ENCODE measurements at places on chromosomes 6 and 20.
A peak's percentile ranks its signal among the peaks of the same experiment; 100 is the strongest.

DNA sequence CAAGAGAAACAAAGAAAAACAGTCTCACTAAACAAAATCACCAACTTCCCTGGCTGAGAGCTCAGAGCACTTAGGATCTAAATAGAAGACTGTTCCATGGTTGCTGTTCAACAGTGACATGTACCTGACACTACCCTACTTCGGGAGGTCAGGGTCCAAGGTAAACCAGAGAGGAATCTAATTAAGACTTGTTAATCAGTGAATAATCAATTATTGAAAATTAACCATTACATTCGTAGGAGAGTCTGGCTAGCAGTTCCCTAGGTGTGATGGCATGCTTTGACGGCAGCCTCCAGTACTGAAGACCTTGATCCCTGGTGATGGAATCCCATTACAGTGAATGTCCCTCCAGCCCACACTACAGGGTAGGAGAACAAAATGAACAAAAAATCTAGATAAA lies 154.0 kb upstream of the AFDN start:
- DNase-seq = no peak

- no peak for DNase-seq
Observed at GRCh38 chr20:51426718-51427650, 115.5 kb downstream of the NFATC2 start.

DNA sequence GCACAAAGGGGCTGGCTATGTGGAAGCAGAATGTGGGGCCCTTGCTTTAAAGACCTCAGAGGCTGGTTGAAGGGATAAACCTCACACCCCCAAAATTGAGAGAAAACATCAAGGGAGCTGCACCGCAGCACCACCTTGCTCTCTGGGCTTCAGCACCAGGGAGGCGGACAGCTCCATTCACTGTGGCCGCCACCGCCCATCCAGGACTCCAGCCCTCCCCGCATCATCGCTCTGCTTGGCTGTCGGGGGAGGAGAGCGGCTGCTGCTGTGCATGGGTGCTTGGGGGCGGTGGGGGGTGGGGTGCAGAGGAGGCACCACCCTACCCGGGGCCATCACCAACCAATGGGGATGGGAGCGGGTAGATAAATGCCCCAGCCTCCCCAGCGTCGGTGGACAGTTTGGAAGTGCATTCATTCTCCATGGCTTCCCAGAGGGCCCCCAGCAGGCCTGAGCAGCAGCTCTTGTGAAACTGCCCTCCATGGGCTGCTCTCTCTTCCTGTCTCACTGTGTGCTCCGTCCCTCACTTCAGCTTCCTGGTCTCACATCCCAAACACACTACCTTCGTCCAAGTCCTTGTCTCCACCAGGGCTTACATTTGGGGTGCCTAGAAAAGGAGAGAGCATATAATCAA lies 75.7 kb upstream of the BHLHE23 start:
- DNase-seq = no peak

GRCh38 chr6:142294679-142295078 lies 7.1 kb upstream of the ADGRG6 start:
- DNase-seq = no peak

DNA sequence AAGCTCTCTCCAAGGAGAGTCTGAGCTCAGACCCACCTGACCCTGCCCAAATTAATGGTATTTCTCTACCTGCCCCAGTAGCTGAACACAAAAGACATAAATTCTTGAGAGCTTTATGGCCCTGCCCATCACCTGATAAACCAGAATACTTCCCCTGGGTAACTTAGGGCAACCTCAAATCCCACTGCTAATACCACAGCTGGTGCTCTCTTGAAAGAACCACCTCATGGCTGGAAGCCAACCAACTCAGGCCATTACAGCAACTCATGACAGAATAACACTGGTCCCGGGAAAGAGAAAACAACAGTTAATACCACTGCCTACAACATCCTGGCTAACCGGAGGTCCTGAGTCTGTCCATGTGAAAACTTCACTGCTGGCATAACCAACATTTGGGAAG lies 328.6 kb downstream of the NKAIN2 start:
- DNase-seq = no peak

DNA sequence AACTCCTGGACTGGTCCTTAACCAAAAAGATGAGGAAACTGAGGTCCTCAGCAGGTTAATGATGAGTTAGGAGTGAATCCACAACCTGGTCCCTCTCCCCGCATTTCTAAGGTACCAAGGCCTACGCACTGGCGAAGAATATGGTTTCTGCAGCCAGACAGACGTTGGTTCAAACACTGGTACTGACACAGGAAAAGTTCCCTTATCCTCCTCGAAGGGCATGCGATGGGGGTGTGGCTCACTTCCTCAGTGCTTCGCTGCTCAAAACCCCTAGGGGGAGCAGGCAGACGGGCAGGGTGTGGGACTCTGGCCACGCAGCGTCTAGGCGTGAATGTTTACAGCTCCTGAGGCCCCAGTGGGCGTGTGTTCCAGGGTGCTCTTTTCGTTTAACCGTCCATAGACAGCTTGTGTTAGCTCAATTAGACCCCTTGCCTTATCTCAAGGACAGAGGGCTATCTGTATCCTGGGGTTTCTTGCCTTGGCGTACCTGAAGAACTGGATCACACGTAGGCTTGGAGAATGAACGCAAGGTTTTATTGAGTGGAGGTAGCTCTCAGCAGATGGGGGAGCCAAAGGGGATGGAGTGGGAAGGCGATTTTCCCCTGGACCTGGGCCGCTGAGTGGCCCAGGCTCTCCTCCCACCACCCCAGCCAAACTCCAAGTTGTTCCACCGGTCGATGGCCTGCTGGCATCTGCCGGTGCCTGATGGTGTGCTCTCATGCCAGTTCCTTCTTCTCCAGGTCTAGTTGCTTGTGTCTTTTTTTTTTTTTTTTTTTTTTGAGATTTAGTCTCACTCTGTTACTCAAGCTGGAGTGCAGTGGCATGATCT lies 31.8 kb upstream of the PTPN1 start:
- DNase-seq = peak; percentile 55

DNA sequence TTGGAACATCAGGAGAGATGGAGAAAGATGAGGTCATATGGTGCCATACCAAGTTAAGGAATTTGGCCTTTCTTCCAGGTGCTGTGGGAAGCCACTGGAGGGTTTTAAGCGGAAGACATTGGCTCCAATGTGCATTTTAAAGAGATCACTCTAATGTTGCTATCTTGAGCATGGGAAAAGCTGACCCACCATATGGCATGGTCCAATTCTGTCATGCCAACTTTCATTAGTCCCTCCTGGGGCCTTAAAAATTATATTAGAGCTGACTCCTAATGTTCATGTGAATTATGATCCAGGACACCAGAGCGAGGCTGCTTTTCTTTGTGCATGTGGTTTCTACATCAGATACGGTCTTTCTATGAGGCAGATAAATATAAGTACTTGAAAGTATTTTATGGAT lies 335.0 kb upstream of the TSHZ2 start:
- DNase-seq = no peak

DNA sequence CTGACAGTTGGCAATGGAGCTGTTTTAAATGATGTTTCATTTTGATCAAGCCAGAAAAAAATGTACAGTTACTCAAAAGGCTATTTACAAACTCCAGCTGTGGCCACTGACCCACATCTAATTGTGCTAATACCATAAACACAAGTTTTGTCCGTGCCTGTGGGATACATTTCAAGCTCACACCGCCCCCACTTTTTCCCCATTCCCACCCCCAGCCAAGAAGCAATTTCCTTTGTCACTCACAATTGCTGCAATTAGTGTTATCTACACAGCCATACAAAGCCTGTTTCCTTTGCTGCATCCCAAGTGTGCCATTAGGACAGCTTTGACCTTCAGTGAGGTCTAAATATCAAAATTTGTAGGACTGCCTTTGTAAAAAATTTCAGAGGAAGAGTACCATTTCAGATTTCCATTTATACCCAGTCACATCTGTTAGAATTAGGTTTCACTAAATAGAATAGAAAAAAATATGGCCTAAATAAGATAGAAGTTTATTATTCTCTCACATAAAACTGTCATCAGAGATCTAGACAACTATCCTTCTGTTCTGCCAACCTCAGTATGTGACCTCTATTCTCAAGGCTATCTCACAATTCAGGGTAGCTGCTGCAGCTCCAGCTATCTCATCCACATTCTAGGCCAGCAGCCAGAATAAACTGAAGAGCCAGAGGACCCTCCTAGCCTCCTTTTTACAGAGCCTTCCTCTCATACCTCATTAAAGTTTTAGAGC lies 202.6 kb downstream of the NFATC2 start:
- no peak for DNase-seq

- DNase-seq = no peak
Observed at GRCh38 chr6:152566103-152566875, 70.9 kb downstream of the SYNE1 start.

DNA sequence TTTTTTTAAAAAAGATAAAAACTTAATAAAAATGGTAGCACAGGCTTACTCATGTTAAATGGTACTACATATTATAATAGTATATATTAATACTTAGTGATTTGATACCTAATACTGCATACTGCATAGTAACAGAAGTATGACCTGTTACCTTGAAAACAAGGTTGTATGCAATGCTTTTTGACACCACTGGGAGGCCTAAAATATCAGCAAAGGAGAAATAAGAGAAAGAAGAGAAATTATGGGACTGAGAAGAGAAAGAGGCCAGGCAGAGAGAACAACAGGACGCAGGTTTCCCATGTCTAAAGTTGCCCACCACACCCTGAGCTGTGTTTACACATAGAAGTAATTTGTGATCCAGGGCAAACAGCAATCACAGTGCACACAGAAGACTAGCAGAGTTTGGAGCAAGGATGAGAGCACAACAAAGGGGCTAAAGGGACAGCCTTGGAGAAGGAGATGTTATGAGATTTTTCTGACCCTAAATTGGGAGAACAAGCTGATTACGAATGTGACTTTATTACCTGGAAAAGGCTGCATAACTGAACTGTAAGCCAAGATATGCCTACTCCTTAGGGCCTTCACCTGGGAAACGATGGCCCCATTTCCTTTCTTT lies 73.2 kb downstream of the ROS1 start:
- no peak for DNase-seq

GRCh38 chr6:170049641-170050561 lies 241.0 kb downstream of the DLL1 start:
- DNase-seq = no peak

- no peak for DNase-seq
Observed at GRCh38 chr6:25934735-25935313, 4.3 kb upstream of the SLC17A2 start.

GRCh38 chr20:21323640-21324039 lies 20.5 kb downstream of the XRN2 start:
- DNase-seq = no peak

- no peak for DNase-seq
Observed at GRCh38 chr6:63492476-63492875, 79.8 kb upstream of the LOC128125822 start.

- no peak for DNase-seq
Observed at GRCh38 chr20:4808872-4809271, 87.2 kb downstream of the PRND start.

DNA sequence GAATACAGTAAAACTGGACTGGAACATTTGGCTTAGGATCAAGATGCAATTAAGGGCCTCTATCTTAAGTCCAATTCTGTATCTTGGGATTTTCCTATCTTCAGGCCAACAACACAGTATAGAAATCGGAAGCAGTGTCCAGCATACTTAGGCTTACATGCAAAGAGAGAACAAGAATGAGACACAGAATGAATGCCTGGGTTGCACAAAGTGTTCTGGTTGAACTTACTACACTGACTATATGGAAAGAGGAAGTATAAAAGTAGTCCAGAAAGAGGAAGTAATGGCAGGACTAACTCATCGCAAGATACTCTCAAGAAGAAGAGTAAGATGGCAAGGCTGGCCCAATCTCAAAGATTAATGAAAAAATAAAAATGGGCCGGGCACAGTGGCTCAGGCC lies 87.6 kb downstream of the BTBD9 start:
- no peak for DNase-seq

- DNase-seq = no peak
Observed at GRCh38 chr6:91464201-91464600, 877.3 kb upstream of the MAP3K7 start.

DNA sequence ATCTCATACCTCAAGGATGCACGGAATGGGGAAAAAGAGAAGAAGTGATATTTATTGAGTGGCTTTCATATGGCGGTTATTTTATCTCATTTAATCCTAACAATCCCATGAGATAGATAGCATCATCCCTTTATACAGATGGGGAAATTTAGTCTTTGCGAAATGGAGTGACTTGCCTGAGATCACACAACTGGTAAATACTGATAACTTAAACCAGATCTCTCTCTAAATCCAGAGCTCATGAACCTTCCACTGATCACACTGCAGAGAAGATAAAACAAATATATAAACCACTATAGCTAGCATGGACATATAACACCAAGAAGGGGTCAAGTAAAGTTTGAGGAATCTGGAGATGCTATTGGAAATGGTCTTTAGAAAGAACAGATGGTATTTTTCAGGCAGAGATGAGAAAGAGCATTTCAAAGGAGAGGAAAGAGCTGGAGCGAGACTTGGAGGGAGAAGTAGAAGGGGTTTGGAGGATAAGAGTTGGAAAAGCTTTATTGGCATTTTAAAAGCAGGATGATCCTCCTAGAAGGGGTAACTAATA lies 139.8 kb upstream of the TNFAIP3 start:
- DNase-seq = no peak

GRCh38 chr20:47201074-47201730 lies 155.3 kb downstream of the ZMYND8 start:
- no peak for DNase-seq

- DNase-seq = no peak
Observed at GRCh38 chr20:20410678-20411077, 42.8 kb downstream of the INSM1 start.

DNA sequence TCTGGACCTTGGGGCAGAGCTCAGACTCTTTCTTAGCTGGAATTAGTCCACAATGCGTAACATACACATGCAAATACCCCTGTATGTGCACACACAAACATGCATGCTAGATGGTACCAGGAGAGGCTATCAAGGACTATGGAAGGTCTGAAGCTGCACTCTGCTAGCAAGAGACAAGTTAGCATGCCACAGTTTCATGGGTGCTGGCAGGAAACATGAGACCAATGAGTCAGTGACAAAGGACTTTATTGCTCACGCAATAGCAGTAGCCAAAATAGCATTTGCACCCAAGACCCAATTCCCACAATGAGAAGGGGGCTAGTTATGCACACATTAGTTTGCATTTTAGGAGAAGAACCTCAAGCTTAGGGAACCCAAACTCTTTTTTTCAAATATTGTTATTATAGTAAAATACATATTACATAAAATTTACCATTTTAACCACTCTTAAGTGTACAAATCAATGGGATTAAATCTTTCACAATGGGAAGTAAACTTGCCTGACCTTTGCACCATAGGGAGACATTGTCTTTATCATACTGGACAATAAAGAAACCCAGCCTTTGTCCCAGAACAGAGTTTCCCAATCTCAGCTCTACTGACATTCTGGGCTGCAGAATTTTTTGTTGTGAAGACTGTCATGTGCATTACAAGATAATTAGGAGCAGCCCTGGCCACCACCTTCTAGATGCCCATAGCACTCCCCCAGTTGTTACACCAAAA lies 69.1 kb downstream of the NRSN1 start:
- no peak for DNase-seq

- DNase-seq = no peak
Observed at GRCh38 chr20:62364911-62365736, 2.0 kb downstream of the LAMA5 start.
